ENCODE measurements at places on chromosomes 3 and 15. TPM values are rescaled to one million over a fixed set of nuclear protein-coding genes. Genes with fewer than 3 reads are reported as not detected.

RPL39L gene
- 2.0 TPM for total RNA-seq

- peak; percentile 51 for DNase-seq
Observed at GRCh38 chr15:92780843-92781242, 119.3 kb upstream of the CHD2 start.

CFAP20DC gene
- total RNA-seq: not detected

DNA sequence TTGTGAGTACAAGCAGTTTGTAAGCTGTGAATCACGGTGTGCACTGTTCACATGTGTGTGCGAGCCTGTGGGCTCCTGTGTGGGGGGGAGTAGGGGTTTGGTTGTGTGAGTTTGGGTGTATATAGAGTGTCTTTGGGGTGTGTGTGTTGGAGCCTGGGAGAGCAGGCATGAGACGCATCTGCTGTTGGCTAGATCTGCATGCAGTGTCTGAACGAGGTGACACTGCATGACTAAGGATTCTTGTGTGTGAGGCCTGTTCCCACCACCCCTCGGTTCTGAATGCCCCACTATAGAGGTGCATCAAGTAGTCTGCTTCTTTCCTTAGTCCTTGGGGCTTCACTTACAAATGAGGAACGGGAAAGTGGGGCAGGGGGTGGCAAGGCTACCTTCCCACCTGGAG is 68.4 kb downstream of the MAGEF1 start:
- no peak for DNase-seq

GPR62 gene
- total RNA-seq: not detected

DNA sequence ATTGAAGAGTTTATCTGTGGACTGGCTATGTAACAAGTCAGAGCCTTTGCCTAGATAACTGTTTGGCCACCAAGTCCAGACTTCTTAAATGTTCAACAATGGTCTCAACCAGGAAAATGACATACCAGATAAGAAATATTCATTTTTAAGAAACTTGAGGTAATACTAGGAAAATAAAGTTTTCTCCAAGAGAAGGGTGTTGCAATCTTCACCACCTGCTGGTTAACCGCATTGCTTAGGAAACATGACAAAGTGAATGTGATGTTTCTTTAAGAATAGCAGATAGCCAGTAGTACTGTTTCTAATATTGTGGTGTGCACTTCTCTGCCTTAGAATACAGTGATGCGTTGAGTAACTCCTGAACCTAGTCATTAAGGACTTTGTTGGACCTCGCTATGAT is 321.5 kb upstream of the CADM2 start:
- no peak for DNase-seq

- no peak for DNase-seq
Observed at GRCh38 chr3:147368561-147369221, 37.7 kb downstream of the ZIC4 start.

GRCh38 chr3:171458071-171458863 is 1.9 kb downstream of the TNIK start:
- DNase-seq: peak; percentile 63

Data from stomach (tissue), 19 donors.